D341Med (cell line): ENCODE measurements at places on chromosomes 13 and 19.

GRCh38 chr19:36009220-36009619 lies 607 bp upstream of the SYNE4 start:
- DNase-seq = peak; percentile 79

- no peak for DNase-seq
Measured at GRCh38 chr13:28539625-28540286, 44.8 kb upstream of the FLT1 start.

DNA sequence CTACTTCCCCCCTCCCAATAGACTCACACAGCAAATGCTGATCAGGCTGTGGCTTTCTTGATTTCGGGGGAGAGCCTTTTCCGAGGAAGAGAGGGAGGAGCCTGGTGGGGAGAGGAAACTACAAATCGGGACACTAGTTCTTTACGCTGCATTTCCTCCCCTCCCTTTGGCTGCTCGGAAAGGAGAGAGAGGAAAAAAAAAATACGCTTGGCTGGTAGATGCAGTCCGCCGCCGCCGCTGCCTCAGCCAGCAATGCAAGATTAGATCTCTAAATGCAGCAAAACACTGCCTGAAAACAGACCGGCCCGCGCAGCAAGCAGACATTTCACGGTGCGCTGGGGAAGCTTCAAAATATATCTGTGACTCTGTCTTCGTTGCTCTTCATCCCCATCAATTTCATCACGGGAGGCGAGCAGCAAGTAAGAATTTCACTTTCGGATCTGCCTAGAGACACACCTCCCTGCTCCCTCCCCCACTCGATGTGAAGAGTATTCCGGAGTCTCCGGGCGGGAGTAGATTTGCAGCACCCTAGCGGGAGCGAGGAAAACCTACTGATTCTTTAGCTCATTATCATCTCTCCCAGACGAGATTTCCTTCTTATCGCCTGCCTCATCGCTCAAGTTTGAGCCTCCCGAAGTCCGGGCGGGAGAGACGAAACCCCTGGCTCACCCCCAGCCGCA lies at the start of gene PCDH17:
Gene PCDH17, plus strand, starts transcription at position 149 of the 680 bp plus-strand sequence. CDS start 803 bp downstream, outside the sequence.
- peak; percentile 39 for DNase-seq

- DNase-seq = no peak
Measured at GRCh38 chr13:108409730-108410129, 140.2 kb downstream of the TNFSF13B start.

DNA sequence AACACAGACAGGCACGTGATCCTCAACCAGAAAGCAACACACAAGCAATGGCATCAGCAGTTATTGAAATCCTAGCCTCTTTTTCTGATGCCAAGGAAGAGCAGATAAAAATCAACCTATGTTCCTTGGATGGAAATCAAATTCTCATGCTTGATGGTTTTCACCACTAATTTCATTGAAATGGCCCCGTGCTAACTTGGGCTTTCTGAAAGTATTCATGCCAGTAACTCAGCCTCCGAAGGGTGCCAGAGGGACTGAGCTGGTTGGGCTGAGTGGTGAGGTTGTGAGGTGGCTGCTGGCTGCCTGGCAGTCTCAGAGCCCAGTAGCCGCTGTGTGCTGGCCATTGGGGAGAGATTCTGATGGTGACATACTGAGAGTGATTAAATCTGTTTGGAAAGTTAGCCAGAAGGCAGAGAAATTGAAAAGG lies 309.3 kb downstream of the DCT start:
- DNase-seq = no peak

- no peak for DNase-seq
Measured at GRCh38 chr13:106942563-106942962, 374.6 kb upstream of the ARGLU1 start.

GRCh38 chr19:48588670-48589401 lies 17.7 kb upstream of the SPACA4 start:
- DNase-seq = peak; percentile 93

- no peak for DNase-seq
Measured at GRCh38 chr13:99260216-99260615, 2.0 kb upstream of the GPR18 start.

- DNase-seq = no peak
Measured at GRCh38 chr13:30065181-30065580, 214.8 kb upstream of the UBL3 start.

DNA sequence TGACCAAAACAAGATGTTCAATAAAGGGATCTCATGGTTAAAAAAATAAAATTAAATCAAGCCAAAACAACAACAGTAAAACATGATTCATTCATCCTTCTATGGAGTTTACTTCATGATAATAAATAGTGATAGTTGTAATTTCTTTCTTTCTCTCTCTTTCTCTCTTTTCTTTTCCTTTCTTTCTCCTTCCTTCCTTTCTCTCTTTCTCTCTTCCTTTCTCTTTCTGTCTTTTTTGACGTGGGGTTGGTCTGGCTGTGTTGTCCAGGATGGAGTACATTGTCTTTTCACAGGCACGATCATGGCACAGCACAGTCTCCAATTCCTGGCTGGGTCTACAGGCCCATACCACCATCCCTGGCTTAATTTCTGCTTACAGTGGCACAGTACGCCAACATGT lies 29.1 kb upstream of the PCCA start:
- no peak for DNase-seq

DNA sequence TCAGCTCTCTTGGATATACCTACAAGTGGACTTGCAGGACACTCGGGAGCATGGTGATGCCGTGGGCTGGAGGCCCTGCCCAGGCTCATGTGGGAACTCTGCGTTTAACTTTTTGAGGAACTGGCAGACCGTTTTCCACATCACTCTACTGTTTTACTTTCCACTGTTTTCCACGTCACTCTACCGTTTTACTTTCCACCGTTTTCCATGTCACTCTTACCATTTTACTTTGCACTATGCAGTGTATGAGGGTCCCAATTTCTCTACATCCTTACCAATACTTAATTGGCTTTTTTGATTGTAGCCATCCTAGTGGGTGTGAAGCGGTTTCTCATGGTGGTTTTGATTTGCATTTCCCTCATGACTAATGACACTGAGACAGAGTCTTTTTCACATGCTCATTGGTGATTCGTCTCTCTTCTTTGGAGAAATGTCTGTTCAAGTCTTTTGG lies 40.5 kb downstream of the GATAD2A start:
- no peak for DNase-seq

GRCh38 chr19:34067861-34068271 lies 104.4 kb upstream of the LSM14A start:
- no peak for DNase-seq

DNA sequence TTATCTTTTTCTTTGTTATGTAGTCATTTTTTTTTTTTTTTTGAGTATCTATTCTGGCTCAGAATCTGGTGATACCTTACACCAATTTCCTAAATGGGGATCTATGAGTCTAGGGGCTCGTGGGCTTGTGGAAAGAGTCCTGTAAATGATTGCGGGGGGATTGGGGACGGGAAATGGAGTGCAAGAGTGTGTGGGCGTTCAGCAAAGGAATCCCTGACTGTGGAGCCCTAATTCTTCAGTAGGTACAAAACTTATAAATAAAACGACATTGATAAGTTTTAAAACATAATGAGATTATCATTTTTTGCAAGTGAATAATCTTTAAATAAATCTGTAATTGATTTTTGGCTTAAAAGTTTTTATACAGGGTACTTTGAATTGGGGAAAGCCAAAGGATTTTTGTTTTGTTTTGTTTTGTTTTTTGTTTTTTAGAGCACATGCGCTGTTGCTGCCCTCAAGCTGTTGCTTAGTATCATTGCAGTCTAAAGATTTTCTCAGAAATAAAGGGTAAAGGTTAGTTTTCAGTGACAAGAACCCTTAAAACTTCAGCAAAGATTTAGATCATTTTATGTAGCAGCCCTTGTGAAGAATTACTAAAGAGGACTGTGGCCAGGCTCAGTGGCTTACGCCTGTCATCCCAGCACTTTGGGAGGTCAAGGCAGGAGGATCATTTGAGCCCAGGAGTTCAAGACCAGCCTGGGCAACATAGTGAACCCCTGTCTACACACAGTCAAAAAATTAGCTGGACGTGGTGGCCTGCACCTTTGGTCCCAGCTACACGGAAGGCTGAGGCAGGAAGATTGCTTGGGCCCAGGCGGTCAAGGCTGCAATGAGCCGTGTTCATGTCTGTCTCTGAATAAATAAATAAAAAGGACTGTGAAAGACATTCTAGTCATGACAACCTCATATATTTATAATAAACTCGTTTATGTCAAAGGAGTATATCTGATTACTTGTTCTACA lies 1.7 kb downstream of the ERCC5 start:
- DNase-seq = no peak

DNA sequence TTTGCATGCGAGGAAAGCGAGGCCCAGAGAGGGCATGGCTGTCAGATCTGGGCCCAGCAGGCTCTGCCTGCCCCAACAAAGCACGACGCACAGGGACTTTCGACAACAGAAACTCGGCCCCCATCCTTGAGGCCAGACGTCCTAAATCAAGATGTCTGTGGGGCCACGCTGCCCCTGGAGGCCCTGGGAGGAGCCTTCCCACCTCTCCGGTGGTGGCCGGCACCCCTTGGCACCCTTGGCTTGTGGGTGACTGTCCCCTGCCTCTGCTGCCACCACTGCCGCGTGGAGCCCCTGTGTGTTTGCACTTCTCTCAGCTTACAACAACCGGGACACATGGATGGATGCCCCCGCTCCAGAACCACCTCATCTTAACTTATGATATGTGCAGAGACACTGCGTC lies 4.4 kb downstream of the WDR18 start:
- DNase-seq = no peak

DNA sequence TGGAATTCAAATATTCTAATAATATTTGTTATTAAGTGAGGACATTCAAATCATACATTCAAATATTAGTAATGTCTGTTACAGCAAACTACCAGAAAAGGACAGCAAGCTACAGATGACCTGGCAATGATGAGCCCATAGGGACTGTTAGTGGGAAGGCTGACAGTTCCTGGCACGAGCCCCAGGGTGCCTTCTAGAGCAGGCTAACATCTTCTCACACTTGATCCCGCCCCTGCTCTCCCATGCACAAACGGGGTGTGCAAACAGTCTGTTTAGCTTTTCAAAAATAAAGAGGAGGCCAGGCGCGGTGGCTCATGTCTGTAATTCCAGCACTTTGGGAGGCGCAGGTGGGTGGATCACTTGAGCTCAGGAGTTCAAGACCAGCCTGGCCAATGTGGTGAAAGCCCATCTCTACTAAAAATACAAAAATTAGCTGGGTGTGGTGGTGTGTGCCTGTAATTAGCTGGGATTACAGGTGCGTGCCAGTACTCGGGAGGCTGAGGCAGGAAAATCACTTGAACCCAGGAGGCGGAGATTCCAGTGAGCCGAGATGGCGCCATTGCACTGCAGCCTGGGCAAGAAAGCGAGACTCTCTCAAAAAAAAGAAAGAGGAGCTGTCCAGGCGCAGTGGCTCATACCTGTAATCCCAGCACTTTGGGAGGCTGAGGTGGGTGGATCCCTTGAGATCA lies 9.6 kb upstream of the GARRE1 start:
- no peak for DNase-seq

DNA sequence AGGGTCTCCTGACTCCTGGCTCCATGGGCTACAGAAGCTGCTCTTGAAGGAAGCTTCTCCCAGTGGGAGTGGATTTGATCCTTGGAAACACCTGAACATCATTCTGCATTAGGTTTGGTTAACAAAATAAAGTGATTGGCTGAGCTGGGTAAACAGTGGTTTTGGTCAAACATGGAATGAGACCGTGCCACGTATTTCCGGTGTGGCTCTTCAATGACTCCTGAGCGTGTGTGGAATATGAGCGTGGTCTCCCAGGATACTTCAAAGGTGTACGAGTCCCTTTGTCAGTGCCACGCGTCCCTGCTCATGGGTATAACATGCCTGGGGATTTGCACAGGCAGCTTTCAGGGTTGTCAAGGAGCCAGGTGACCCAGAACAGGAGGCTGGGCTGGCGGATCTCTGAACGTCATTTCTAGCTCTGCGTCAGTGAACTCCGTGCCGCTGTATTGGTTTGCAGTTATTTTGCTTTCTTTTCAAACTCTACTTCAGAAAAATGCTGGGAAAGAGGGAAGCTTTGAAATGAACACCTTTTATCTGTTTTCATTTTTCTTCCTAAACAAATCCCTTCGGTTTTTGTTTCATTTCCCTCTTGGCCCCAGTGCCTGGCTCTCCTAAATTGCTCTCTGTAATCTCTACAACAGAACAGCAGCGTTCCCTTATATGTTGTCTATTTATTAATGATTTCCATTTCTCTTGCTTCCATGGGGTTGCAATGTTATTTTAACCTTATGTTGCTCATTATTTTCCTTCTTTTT lies 26.3 kb upstream of the GJB6 start:
- no peak for DNase-seq

GRCh38 chr19:16118489-16119033 lies 6.9 kb downstream of the RAB8A start:
- DNase-seq = no peak

GRCh38 chr13:101209206-101209893 lies 207.0 kb downstream of the NALCN start:
- DNase-seq = no peak

DNA sequence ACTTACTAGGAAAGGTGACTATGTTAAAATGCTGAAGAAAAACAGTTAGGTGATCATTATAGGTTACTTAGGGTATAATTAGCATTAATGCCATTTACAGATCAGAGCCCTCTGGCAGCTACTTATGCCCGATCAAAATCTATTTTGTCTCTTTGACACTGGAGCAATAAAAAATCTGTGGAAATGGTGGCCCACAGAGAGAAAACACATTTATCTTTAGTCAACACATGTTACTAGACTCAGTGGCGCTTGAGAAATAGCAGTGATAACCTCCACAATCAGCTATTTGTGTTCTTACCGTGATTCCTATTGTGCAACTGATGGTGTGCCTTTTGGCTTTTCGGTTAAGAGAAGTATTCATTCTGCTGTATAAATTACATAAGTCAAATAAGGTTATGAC lies 1519.6 kb downstream of the PCDH9 start:
- DNase-seq = no peak

- no peak for DNase-seq
Measured at GRCh38 chr13:106343836-106344235, 191.6 kb downstream of the EFNB2 start.

GRCh38 chr13:87274209-87274819 lies 396.9 kb upstream of the SLITRK5 start:
- DNase-seq = peak; percentile 44

- DNase-seq = peak; percentile 99
Measured at GRCh38 chr19:52140032-52140710, 433 bp upstream of the ZNF616 start.

DNA sequence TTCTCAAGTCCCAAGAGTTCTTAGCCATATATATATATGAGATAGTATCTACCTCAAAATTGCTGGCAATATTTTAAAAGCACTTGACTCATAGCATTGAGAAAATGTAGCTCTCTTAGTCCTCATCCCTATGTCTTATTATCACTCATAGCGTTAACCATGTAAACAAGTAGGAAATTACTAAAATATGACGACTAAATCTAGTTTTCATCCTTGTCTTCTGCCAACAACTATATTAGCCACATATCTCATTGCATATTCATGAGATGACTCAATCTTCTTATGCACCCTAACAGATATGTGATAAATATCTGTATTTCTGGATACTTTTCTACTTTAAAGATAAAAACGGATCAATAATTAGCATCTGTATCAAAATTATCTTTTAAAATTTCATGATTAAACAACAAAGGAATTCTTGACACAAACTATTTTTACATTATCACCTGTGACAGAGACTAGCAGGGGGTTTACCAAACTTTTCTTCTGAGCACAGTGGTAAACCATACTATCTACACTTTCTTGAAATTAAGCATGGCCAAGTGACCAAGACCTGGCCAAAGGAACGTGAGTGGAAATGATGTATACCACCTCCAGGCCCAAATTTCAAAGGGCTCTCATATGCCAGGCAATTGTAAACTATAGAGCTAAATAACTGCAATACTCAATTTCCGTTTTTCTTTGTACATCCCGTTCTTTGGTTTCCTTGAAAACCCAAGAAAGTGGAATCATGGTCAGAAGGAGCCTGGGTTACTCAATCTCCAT lies 45.7 kb downstream of the ZC3H13 start:
- no peak for DNase-seq
